ENCODE measurements at places on chromosomes 12 and 14. TPM values are rescaled to one million over a fixed set of nuclear protein-coding genes. Genes with fewer than 3 reads are reported as not detected.

Gene KRT72
- total RNA-seq = 14.0 TPM

Gene STAC3
- total RNA-seq = 0.71 TPM

Gene PPFIA2
- total RNA-seq = not detected

Gene TMBIM6
- 395 TPM for total RNA-seq

Gene FOXJ2
- 26.9 TPM for total RNA-seq
